ENCODE measurements at places on chromosomes 3 and 15. TPM values are rescaled to one million over a fixed set of nuclear protein-coding genes. Genes with fewer than 3 reads are reported as not detected.

The AHSG gene
- total RNA-seq = not detected

The MOBP gene
- 0.21 TPM for total RNA-seq

The COLQ gene
- total RNA-seq = 1.4 TPM

The VIPR1 gene
- 0.54 TPM for total RNA-seq

The CLDN18 gene
- total RNA-seq = not detected

The EFHB gene
- total RNA-seq = 1.5 TPM

The DRD3 gene
- not detected for total RNA-seq

The CLEC3B gene
- not detected for total RNA-seq

The SLC38A3 gene
- total RNA-seq = not detected

The RTP3 gene
- not detected for total RNA-seq

The ACVR2B gene
- total RNA-seq = 3.6 TPM

The SCAPER gene
- 9.5 TPM for total RNA-seq

The DUOXA2 gene
- total RNA-seq = not detected

The LRRC31 gene
- not detected for total RNA-seq

The PRTG gene
- total RNA-seq = 3.5 TPM

The ISG20 gene
- total RNA-seq = 20.0 TPM

The CPN2 gene
- not detected for total RNA-seq

The GABRR3 gene
- total RNA-seq = not detected

The KLF13 gene
- total RNA-seq = 110 TPM

The ADPRH gene
- not detected for total RNA-seq

The PLSCR5 gene
- not detected for total RNA-seq

The CYP8B1 gene
- not detected for total RNA-seq

The APBA2 gene
- not detected for total RNA-seq

The RBP2 gene
- not detected for total RNA-seq

The CPLX3 gene
- not detected for total RNA-seq

The DNAJC17 gene
- 55.1 TPM for total RNA-seq

The TLNRD1 gene
- 18.3 TPM for total RNA-seq

The HAPLN3 gene
- 5.0 TPM for total RNA-seq

The PIGX gene
- 20.8 TPM for total RNA-seq

The ENTPD3 gene
- 0.28 TPM for total RNA-seq

The C3orf22 gene
- total RNA-seq = not detected

The GOLGA6L25 gene
- not detected for total RNA-seq

The LTF gene
- total RNA-seq = not detected

The CHDH gene
- total RNA-seq = 0.49 TPM

The GOLGA8S gene
- 0.16 TPM for total RNA-seq

The IL16 gene
- total RNA-seq = 0.72 TPM

The CPB1 gene
- not detected for total RNA-seq

The CA12 gene
- 20.3 TPM for total RNA-seq

The OCA2 gene
- not detected for total RNA-seq

The MYO5C gene
- total RNA-seq = 29.4 TPM

The PXK gene
- total RNA-seq = 62.2 TPM

The INAFM2 gene
- 14.9 TPM for total RNA-seq

The TM4SF1 gene
- 20.1 TPM for total RNA-seq

The SGO1 gene
- total RNA-seq = 12.2 TPM

The CCDC54 gene
- total RNA-seq = not detected

The ZFYVE19 gene
- 19.2 TPM for total RNA-seq

The SMCO1 gene
- not detected for total RNA-seq

The COX5A gene
- total RNA-seq = 339 TPM

All from MCF 10A (cell line).